ENCODE measurements at places on chromosomes 1 and 21. TPM values are rescaled to one million over a fixed set of nuclear protein-coding genes. Genes with fewer than 3 reads are reported as not detected.
A peak's percentile ranks its signal among the peaks of the same experiment; 100 is the strongest.

GRCh38 chr1:200422211-200422610, 12.4 kb upstream of the ZNF281 start:
- no peaks in the 10 kb centered on the region for H3K4me1 ChIP-seq
- H3K4me3 ChIP-seq, result no peak overlapping the region
- no peak overlapping the region for H3K27ac ChIP-seq
- H3K36me3 ChIP-seq, result no peaks in the 10 kb centered on the region
- peaks cover 10% of the 10 kb centered on the region for H3K27me3 ChIP-seq

DNA sequence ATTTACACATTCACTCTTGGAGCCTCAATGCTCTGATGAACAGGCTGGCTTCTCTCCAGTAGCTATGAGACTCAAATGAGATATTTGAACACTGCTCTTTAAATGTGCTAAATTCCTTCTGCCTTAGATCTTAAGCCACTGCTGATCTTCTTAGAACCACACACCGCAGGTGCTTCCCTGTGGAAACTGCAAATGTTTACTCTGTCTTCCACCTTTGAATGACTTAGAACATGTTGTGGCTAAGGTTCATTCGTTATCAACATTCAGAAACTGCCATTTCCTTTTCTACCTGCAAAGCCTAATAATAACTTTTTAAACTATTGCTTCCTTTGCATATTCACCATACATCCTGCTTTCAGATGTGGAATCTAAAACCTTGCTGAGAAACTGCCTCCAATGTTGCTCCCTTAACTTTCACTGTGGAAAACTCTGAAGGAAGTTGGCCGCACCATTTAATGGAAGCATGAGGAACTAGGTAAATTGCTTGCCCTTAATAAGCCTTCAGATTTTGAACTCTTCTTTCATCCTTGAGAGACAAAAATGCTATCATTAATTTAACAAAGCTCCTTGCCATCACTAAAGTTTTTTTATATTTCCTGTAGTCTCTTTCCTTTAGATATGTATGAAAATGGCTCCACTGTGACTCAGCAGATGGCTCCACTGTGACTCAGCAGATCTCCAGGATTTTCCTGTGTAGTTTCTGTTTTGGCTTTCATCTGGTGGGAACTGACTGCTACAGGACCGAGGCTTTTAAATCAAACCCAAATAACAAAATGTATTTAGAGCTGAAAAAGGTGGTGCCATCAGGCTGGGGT, 143.8 kb downstream of the TNFSF18 start:
- peaks cover 20% of the 10 kb centered on the region for H3K4me1 ChIP-seq
- H3K36me3 ChIP-seq, result no peaks in the 10 kb centered on the region
- peak overlapping the region; percentile 65 for H3K27ac ChIP-seq

FCRLA gene
- 739 TPM for polyA plus RNA-seq

GRCh38 chr1:2979191-2980072, 41.8 kb upstream of the ACTRT2 start:
- no peaks in the 10 kb centered on the region for H3K36me3 ChIP-seq
- no peaks in the 10 kb centered on the region for H3K4me1 ChIP-seq
- H3K27me3 ChIP-seq, result no peaks in the 10 kb centered on the region
- no peak overlapping the region for H3K4me3 ChIP-seq

CR1L gene
- not detected for polyA plus RNA-seq

- H3K27me3 ChIP-seq, result peaks cover 3% of the 10 kb centered on the region
- H3K4me3 ChIP-seq, result no peak overlapping the region
- peaks cover 4% of the 10 kb centered on the region for H3K4me1 ChIP-seq
- H3K27ac ChIP-seq, result no peak overlapping the region
- peaks cover 5% of the 10 kb centered on the region for H3K36me3 ChIP-seq
Measured at GRCh38 chr21:28592205-28592865, 400.3 kb downstream of the LTN1 start.

- no peak overlapping the region for H3K27ac ChIP-seq
- no peak overlapping the region for H3K4me3 ChIP-seq
- DNase-seq, result no peak
- no peaks in the 10 kb centered on the region for H3K36me3 ChIP-seq
- H3K4me1 ChIP-seq, result no peaks in the 10 kb centered on the region
- H3K27me3 ChIP-seq, result peaks cover 5% of the 10 kb centered on the region
Measured at GRCh38 chr1:3212453-3213355, 143.7 kb downstream of the PRDM16 start.

DNA sequence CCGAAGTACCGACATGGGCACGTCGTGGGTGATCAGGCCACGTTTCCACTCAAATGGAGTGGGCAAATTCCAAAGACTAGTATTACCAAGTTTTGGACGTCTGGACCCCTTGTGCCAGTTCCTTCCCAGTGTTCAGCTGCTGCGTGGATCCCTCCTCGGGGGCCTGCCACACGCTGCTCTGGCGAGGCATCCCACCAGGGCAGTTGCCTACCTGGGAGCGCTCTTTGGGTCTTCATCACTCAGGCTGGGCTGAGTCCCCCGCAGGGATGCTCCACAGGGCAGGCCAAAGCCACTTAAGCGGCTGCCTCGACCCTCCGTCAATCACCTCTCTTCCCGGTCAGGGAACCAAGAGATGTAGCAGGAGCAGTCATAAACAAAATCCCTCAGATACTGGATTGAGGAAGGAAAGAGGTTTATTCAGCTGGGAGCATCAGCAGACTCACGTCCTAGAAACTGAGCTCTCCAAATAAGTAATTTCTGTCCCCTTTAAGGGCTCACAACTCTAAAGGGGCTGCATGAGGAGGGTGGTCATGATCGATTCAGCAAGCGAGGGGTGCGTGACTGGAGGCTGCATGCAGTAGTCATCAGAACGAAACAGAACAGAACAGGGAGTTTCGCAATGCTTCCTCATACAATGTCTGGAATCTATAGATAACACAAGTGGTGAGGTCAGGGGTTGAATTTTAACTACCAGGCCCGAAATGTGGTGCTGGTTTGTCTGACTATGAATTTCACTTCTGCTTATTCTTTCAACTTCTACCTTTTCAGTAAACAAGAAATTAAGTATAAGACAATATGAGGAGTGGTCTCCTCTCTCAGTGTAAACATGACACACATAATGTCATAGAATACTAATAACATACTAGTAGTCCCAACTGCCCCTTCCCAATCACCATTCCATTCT, 998.6 kb upstream of the NCAM2 start:
- no peaks in the 10 kb centered on the region for H3K4me1 ChIP-seq
- no peak overlapping the region for H3K27ac ChIP-seq
- no peaks in the 10 kb centered on the region for H3K36me3 ChIP-seq
- no peak for DNase-seq

GPR157 gene
- 0.66 TPM for polyA plus RNA-seq

- no peaks in the 10 kb centered on the region for H3K36me3 ChIP-seq
- H3K4me1 ChIP-seq, result no peaks in the 10 kb centered on the region
- DNase-seq, result no peak
- H3K4me3 ChIP-seq, result no peak overlapping the region
Measured at GRCh38 chr1:12552951-12553921, 64.8 kb downstream of the DHRS3 start.

DNA sequence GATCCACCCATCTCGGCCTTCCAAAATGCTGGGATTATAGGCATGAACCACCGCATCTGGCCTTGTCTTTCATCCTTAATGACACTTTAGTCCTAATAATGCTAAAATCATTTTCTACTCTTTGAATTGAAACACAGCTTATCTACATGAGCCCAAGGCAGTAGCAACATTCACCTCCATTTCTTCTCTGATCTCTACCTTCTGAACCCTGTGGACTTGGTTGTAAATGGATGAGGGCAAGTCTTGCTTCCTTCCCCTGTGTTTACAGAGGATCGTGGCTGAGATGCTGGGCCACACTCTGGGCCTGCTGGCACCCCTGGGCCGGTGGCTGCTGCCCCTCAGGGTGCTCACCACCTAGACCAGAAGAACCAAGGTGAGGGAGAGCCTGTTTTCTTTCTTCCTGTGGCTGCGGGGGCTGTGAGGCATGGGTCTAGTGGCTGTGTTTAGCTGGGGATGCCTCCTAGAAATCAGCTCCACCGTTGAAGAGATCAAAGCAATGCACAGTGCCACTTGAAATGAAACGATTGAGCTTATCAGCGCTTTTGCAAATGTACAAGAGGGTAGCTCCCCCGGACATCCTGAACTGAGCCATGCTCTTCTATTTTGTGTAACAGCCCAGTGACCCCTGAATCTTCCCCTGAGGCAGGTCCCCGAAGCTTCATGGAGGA, 32.2 kb upstream of the LGALS8 start:
- H3K27me3 ChIP-seq, result peaks cover 48% of the 10 kb centered on the region
- H3K36me3 ChIP-seq, result no peaks in the 10 kb centered on the region
- DNase-seq, result no peak
- no peaks in the 10 kb centered on the region for H3K4me1 ChIP-seq

DNA sequence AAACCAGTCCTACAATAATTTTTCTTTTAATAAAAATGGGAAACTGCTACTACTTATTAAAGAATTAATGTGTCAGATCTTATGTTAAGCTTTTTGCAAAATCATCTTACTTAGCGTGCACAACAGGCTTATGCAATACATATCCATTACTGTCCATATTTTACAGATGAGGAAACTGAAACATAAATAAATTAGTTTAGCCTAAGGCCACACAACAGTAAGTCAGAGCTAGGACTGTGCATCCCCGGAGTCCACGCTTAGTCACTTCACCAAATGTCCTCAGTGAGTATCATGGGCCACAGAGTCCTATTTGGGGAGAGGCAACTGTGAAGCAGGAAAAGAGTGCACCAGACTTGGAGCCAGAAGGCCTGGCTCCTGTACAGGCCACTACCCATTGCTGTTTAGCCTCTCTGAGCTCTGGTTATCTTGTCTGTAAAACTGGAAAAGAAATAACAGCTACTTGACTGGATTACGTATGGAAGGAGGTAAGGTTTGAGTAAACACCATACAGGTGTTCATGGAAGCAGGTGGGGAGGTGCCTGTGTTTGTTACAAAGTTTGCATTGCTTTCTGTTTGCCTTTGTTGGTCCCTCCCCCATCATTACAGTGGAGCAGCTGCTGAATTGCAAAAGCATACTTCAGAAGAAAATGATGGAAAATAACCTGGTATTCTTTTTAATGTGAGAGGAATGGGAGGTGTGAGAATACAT, 192.8 kb downstream of the FCRL5 start:
- H3K27ac ChIP-seq, result no peak overlapping the region
- no peaks in the 10 kb centered on the region for H3K36me3 ChIP-seq
- H3K27me3 ChIP-seq, result no peaks in the 10 kb centered on the region
- no peaks in the 10 kb centered on the region for H3K4me1 ChIP-seq
- no peak overlapping the region for H3K4me3 ChIP-seq

DNA sequence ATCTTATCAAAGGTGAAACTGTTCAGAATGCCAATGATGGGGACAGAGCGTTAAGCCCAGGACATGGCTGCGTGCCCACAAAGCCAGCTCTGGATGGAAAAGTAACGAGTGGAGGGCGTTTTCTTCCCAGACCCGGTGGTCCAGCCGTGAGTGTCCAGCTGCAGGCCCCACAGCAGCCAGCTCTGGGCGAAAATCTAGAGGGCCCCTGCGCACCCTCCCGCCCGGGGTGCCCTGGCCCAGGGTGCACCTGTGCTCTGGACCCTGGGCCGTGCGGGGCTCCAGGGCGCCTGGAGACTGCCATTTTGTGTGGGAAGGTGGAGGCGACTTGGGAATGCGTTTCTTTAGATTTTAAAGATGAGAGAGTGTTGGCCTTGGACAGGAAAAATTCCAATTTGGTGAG, 58.8 kb downstream of the SKI start:
- H3K27me3 ChIP-seq, result no peaks in the 10 kb centered on the region
- no peak overlapping the region for H3K27ac ChIP-seq
- DNase-seq, result no peak
- peaks cover 42% of the 10 kb centered on the region for H3K4me1 ChIP-seq
- no peaks in the 10 kb centered on the region for H3K36me3 ChIP-seq

- DNase-seq, result no peak
- H3K27me3 ChIP-seq, result no peaks in the 10 kb centered on the region
Measured at GRCh38 chr1:86263101-86263500, 106.5 kb upstream of the COL24A1 start.

IL10 gene
- not detected for polyA plus RNA-seq

- no peak overlapping the region for H3K27ac ChIP-seq
- peaks cover 11% of the 10 kb centered on the region for H3K36me3 ChIP-seq
- no peaks in the 10 kb centered on the region for H3K27me3 ChIP-seq
- DNase-seq, result no peak
- peak overlapping the region; percentile 21 for H3K4me3 ChIP-seq
Measured at GRCh38 chr1:21027805-21028204, 148.9 kb downstream of the EIF4G3 start.

DNA sequence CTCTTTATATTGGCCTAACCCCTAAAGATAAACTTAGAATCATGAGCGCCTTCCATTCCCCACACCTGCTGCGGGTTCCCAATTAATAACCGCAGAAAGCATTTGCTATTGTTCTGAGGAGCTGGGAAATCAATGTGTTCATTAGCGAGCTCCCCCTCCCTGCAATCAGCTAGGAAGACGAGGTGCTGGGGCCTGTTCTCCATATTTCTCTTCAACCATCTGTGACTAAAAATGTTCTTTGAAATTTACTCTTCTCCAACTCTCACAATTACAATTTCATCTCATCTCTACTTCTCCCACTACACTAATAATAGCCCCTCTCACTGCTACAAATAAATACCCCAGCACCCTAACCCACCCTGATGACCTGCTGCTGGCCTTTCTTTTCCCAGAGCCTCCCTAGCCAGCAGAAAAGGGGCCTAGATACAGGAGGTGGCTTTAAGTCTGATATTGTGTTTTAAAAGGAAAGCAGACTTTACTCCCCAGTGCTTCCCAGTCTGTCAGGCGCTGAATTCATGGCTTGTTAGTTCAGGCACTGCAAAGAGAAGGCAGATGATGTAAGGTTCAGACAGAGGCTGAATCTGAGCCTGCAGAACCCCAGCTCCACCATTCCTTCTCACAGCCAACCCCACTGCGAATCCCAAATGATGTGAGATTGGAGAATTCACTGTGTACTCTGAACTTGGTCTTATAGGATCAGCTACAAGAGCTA, 477.5 kb upstream of the DAB1 start:
- no peaks in the 10 kb centered on the region for H3K27me3 ChIP-seq
- H3K4me1 ChIP-seq, result no peaks in the 10 kb centered on the region
- no peak for DNase-seq
- H3K4me3 ChIP-seq, result no peak overlapping the region
- H3K27ac ChIP-seq, result no peak overlapping the region

- no peaks in the 10 kb centered on the region for H3K4me1 ChIP-seq
- no peaks in the 10 kb centered on the region for H3K36me3 ChIP-seq
- no peak overlapping the region for H3K27ac ChIP-seq
Measured at GRCh38 chr1:37425221-37425620, 49.2 kb upstream of the ZC3H12A start.

- H3K4me3 ChIP-seq, result no peak overlapping the region
- no peak overlapping the region for H3K27ac ChIP-seq
- H3K27me3 ChIP-seq, result no peaks in the 10 kb centered on the region
- DNase-seq, result no peak
- H3K4me1 ChIP-seq, result no peaks in the 10 kb centered on the region
- H3K36me3 ChIP-seq, result no peaks in the 10 kb centered on the region
Measured at GRCh38 chr1:240790856-240791255, 178.9 kb upstream of the GREM2 start.
